ENCODE measurements at places on chromosomes 1 and 21.

DNA sequence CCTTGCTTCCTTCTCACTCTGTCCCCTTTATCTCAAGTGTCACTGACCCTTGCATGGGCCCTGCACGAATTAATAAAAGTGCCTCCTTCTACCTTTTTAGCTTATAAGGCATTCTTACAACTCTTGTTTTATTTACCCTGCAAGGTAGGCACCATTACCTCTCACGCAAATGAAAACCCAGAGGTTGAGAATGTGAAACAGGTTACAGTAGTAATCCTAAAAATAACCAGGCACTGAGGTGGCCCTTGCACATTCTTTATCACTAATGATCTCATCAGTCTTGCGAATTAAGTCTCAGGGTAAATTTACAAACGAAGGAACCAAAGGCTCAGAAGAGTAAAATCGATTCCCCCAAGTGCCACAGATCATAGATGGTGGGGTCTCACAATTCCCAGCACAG, 3.7 kb downstream of the GLIS1 start:
- no peak for DNase-seq

- DNase-seq: no peak
These were observed 73.4 kb downstream of the ST6GALNAC3 start for GRCh38 chr1:76147917-76148316.

DNA sequence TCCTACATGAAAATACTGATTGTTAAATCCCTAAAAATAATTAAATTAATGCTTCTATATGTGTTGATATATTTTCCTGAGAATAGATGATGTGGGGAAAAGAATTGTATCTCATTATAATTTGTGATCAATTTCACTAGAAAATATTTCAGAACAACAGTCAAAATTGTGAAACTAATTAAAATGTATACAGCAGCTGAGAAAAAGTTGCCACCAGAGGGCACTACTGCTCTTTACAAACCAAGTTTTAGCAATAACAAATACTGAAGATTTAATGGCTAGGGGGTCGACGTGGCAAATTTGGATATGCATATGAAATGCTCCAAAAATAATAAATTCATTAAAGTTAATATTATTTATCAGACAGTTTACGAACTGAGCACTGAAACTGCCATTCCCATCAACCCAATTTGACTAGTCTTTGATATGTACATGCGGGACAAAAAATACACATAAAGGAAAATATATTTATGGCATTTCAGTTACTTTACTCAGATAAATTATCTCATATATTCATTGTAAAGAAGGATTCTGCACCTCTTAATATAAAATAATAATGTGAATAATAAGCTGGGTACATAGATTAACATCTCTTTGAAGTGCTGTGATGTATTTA, 96.3 kb upstream of the TMPRSS15 start:
- no peak for DNase-seq

- no peak for DNase-seq
These were observed 4.1 kb upstream of the VHLL start for GRCh38 chr1:156303241-156303640.

DNA sequence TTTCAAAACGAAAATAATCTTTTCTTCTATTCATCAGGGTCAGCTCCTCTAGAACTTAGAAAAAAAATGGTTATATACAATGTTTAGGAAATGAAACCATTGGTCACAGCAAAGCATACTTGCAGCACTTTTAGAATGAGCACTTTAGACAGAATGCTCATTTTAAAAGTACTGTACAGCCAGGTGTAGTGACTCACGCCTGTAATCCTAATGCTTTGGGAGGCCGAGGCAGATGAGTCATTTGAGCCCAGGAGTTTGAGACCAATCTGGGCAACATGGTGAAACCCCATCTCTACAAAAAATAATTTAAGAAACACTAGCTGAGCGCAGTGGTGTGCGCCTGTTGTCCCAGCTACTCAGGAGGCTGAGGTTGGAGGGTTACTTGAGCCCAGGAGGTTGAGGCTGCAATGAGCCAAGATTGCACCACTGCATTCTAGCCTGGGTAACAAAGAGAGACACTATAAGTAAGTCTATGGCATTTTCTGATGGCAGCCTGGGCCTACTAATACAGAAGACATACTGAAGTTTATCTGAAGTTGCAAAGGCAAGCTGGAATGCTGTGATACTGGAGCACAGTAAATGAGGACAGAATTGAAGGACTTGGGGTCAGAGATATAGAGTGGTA, 48.9 kb upstream of the ZNF326 start:
- DNase-seq: no peak

GRCh38 chr1:5796028-5796427, 196.2 kb downstream of the NPHP4 start:
- DNase-seq: no peak

GRCh38 chr1:12615865-12616708, 1.9 kb downstream of the DHRS3 start:
- no peak for DNase-seq

GRCh38 chr1:40944841-40945430, 34.6 kb upstream of the CTPS1 start:
- no peak for DNase-seq

DNA sequence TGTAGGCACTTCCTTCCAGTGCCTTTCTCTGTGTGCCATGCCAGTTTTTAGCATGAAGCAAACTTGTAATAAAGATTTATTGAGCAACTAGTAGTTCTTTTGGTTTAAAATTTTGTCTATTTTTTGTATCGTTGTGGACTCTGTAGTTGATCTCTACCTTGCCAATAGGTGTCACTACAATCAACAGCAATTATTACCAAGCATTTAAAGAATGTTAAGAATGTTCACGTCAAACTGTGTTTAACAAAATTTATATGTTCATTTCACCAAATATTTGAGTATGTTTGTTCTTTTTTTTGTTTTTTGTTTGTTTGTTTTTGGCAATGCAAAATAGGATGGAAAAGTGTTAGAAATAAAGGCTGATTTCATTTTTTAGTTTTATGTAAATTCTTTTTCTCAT, 208.1 kb downstream of the PATJ start:
- no peak for DNase-seq

DNA sequence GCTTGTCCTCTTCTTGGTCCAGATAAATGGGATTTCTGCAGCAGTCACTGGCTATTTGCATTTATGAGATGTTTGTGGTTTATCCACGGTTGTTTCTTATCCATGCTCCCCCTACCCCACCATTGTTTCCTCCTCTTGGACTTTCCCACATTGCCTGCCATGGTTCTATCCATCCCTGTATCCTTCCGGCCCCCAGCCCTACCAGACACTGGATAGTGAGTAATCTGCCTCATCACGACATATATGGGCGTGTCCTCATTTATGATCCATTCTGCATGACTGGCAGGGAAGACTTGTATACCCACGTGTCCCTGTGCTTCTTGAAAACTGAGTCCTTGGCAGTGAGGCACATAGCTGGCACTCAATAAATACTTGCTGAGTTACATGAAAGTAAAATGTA, 40.1 kb downstream of the CACNA1S start:
- DNase-seq: no peak

DNA sequence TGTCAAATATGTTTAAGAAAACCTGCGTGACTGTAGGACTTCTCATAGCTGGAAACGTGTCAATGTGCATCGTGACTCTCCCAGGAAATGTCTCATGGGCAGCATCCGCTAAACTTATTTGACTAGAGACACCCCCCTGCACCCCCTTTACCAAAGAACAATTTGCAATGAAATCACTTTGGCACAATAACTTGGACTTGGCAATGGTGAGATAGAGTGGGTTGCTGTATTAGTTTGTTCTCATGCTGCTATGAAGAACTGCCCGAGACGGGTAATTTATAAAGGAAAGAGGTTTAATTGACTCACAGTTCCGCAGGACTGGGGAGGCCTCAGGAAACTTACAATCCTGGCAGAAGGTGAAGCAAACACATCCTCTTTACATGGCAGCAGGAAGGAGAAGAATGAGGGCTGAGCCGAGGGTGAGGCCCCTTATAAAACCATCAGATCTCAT, 13.8 kb downstream of the CLDN14 start:
- DNase-seq: no peak

- no peak for DNase-seq
These were observed 171.8 kb downstream of the FCRL5 start for GRCh38 chr1:157380523-157380922.

DNA sequence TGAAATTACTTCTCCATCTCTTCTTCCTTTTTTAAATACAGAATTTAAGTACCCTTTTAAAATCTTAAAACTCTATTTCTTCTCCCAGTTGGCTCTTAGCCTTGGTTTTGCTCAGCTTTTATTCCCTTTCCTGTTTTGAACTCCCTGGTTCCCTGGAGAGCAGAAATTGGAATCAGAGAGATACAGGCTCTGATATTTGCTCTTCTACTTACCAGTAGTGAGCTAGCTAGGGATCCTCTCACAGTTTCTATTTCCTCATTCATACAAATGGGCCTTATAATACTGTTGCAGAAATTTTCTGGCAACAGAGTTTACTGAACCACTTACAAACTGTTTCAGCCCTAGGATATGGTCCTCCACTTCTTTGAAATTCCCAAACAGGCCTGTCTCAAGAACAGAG, 606.3 kb downstream of the NUF2 start:
- DNase-seq: no peak

GRCh38 chr1:63268876-63269275, 53.5 kb upstream of the FOXD3 start:
- DNase-seq: no peak

DNA sequence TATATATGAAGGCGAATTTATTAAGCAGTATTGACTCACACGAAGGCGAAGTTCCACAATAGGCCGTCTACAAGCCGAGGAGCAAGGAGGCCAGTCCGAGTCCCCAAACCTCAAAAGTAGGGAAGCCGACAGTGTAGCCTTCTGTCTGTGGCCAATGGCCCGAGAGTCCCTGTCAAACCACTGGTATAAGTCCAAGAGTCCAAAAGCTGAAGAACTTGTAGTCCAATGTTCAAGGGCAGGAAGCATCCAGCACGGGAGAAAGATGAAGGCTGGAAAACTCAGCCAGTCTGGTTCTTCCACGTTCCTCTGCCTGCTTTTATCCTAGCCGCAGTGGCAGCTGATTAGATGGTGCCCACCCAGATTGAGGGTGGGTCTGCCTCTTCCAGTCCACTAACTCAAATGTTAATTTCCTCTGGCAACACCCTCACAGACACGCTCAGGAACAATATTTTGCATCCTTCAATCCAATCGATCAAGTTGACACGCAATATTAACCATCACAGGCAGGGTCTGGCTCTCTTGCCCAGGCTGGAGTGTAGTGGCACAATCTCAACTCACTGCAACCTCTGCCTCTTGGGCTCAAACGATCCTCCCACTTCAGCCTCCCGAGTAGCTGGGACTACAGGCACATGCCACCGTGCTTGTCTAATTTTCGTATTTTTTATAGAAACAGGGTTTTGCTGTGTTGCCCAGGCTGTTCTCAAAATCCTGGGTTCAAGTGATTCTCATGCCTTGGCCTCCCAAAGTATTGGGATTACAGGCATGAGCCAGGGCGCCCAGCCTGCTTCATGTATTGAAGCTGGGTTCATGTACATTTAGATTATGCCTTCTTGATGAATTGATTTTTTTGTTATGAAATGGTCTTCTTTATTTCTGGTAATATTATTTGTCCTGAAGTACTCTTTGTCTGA, 85.3 kb downstream of the DHRS3 start:
- DNase-seq: no peak

DNA sequence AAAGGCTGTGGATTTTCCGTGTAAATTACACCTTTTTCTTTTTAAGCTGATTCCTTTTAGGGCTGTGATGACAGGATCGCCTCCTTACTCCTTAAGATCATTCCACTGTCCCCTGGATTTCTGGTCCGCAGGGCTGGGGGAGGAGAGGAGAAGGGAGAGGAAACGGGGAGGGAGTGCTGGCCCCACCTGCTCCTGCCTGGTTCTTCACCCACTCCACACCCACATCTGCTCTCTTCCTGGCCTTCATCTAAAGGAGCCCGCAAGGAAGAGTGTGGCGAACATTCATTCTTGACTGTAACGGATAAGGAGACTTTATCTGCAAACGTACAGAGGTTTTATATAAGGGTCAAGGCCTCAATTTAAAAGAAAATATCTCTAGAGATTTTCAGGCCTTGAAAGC, 242.0 kb downstream of the RHOU start:
- DNase-seq: no peak

DNA sequence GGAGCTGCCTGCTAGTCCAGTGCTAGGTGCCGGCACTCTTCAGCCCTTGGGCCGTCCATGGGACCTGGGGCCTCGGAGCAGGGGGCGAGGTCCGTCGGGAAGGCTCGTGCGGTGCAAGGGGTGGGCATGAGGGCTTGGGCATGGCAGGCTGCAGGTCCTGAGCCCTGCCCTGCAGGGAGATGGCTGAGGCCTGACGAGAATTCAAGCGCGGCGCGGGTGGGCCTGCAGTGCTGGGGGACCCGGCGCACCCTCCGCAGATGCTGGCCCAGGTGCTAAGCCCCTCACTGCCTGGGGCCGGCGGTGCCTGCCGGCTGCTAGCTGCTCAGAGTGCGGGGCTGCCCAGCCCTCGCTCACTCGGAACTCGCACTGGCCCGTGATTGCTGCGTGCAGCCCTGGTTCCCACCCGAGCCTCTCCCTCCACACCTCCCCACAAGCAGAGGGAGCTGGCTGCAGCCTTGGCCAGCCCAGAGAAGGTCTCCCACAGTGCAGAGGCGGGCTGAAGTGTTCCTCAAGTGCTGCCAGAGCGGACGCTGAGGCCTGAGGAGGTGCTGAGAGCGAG, 467.0 kb downstream of the AGBL4 start:
- no peak for DNase-seq

GRCh38 chr1:212794561-212795014, 2.9 kb downstream of the TATDN3 start:
- DNase-seq: no peak

DNA sequence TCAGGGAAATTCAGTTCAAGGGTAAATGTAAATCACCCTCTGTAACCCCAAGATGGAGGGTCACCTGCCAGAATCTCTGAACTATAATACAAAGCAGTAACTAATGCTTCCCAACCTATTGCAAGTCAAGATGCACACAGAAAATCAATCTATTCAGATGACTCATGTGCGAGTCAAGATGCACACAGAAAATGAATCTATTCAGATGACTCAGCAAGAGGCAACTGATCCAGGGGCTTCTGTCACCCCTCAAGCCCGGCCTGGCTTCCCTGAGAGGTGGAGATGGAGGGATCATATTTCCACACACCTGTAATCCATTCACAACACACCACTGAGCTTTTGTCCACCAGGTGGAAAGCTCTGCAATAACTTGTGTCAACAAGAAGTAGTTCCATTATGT, 17.4 kb upstream of the HIVEP3 start:
- no peak for DNase-seq
